ENCODE measurements at places on chromosomes 11 and 22. TPM values are rescaled to one million over a fixed set of nuclear protein-coding genes. Genes with fewer than 3 reads are reported as not detected.

The SLC5A4 gene
- total RNA-seq: 3.4 TPM

The TRIM29 gene
- 13.2 TPM for total RNA-seq

The HEPN1 gene
- total RNA-seq: not detected

The DMC1 gene
- total RNA-seq: not detected

The RGL4 gene
- total RNA-seq: not detected

The ARVCF gene
- total RNA-seq: 11.0 TPM

The DUSP8 gene
- total RNA-seq: 1.1 TPM

The MMP12 gene
- not detected for total RNA-seq

The POU2AF3 gene
- total RNA-seq: 2.0 TPM

The CREB3L1 gene
- total RNA-seq: 1.9 TPM

The PTGDR2 gene
- total RNA-seq: 0.66 TPM

The OTOG gene
- not detected for total RNA-seq

The TTC28 gene
- total RNA-seq: 42.6 TPM

The PAX6 gene
- total RNA-seq: not detected

The SPI1 gene
- total RNA-seq: 28.4 TPM

The TNNI2 gene
- total RNA-seq: 1.8 TPM

The OR51B5 gene
- total RNA-seq: 0.85 TPM

The LRRC75B gene
- 8.7 TPM for total RNA-seq

The WT1 gene
- not detected for total RNA-seq

The ESAM gene
- 15.0 TPM for total RNA-seq

The SYCE3 gene
- not detected for total RNA-seq

The ELFN2 gene
- total RNA-seq: not detected

The FOLH1 gene
- 0.38 TPM for total RNA-seq

The PHETA2 gene
- 12.6 TPM for total RNA-seq

The TRIM6 gene
- 9.2 TPM for total RNA-seq

The MMP11 gene
- total RNA-seq: 2.8 TPM

The NLRP14 gene
- total RNA-seq: not detected

The MIAT gene
- 0.66 TPM for total RNA-seq

The EFCAB6 gene
- 4.0 TPM for total RNA-seq

The GLB1L2 gene
- 0.49 TPM for total RNA-seq

The LRRC55 gene
- total RNA-seq: not detected

The RAB36 gene
- total RNA-seq: 0.66 TPM

The ASRGL1 gene
- total RNA-seq: 16.1 TPM

The MS4A2 gene
- total RNA-seq: 1.9 TPM

The PRDM11 gene
- 3.9 TPM for total RNA-seq

The CABP4 gene
- total RNA-seq: 5.1 TPM

The CRYBA4 gene
- not detected for total RNA-seq

The TMEM151A gene
- total RNA-seq: not detected

The LSP1 gene
- 34.4 TPM for total RNA-seq

The DNAJB7 gene
- total RNA-seq: not detected

The FGF3 gene
- not detected for total RNA-seq

The PRAME gene
- not detected for total RNA-seq

The FADS1 gene
- 15.8 TPM for total RNA-seq

All from subcutaneous adipose tissue (tissue), 4 donors.